ENCODE measurements at places on chromosomes 7 and 10.

- peak; percentile 6 for DNase-seq
Observed at GRCh38 chr7:116786791-116787443, 75.5 kb upstream of the CAPZA2 start.

- no peak for DNase-seq
Observed at GRCh38 chr10:26468291-26468690, 30.1 kb downstream of the APBB1IP start.

GRCh38 chr7:128251337-128251736 lies 10.3 kb downstream of the LEP start:
- DNase-seq = no peak

- DNase-seq = no peak
Observed at GRCh38 chr10:63707254-63707910, 186.2 kb downstream of the REEP3 start.

GRCh38 chr10:101224910-101225823 lies 4.1 kb downstream of the LBX1 start:
- DNase-seq = no peak

- DNase-seq = no peak
Observed at GRCh38 chr10:96701265-96701664, 19.0 kb downstream of the PIK3AP1 start.

GRCh38 chr7:103065667-103066066 lies 8.9 kb downstream of the FBXL13 start:
- DNase-seq = no peak

GRCh38 chr7:117158941-117159697 lies 163.7 kb downstream of the WNT2 start:
- DNase-seq = no peak

DNA sequence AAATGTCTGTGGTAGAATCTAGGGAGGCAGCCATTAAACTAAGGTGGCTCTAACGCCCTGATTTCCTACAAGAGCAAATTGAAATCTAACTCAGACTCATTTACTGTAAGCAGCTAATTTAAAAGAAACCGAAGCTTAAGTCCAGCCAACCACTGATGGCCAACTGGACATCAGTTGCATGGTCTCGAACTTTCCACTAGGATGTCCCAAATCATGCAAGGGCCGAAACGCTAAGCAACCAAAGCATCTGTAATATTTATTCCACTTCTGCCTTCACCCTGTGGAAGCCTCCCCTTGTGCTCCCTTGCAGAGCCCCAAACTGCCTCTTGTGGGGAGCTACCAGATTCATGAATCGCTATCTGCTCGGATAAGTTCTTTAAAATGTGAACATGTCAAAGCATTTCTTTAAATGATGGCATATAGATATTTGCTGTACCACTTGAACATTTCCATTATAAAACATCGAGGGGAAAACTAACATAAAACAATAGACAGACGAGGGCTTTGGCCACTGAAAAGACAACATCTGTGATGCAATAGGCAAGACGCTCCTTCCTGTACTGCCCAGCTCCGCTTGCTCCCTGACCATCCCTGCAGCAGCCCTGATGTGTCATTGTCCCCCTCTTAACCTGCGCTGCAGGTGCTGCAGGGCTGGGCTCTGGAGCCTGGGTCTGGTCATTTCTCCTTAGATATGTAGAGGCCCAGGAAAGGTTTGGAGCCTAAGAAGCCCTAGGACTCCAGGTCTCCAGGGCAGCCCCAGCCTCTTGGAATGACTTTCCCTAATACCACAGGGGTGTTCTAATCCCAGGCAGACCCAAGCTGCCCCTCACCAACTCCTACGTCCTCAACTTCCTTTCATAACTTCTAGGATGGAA lies 2.9 kb upstream of the RBP3 start:
- DNase-seq = no peak

DNA sequence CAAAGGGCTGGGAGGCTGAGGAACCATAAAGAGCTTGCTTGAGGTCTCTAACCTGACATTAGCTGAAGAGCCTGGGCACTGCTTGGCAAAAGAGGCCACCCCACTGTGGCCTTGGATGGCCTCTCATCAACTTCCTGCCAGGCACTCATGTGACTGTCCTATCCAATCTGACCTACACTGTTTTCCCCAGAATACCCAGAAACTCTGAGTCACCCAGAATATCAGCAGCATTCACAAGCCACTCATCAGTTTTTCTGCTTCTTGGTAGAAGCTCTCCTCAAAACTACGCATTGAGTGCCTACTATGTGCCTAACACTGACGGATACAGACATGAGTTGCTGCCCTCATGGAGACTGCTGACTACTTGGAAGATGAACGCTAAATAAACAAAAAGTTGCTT lies 4.1 kb upstream of the NT5C2 start:
- no peak for DNase-seq
